ELF-1 (cell line): ENCODE measurements at places on chromosomes 1 and 21.

GRCh38 chr1:9238550-9238949 lies 4.0 kb downstream of the H6PD start:
- DNase-seq, result no peak

- no peak for DNase-seq
Observed at GRCh38 chr1:212624976-212625501, 16.5 kb downstream of the ATF3 start.

DNA sequence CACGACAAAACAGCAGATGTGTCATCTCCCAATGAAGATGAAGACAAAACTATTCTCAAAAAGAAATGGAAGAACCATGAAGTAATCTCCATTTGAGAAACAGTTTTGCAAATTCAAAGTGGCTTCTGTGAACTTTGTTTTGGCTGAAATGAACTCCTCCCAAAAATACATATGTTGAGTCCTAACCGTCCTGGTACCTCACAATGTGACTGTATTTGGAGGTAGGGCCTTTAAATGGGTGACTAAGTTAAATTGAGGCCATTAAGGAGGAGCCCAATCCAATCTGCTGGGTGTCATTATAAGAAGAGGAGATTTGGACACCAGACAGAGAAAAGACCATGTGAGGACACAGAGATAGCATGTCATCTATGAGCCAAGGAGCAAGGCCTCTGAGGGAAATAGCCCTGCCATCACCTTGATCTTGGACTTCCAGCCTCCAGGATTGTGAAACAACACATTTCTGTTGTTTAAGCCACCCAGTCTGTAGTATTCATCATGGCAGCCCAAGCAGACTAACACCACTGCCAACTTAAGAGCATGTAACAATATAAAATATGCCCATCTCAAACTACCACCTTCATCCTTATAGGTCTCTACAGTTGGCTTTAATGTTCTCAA lies 38.3 kb upstream of the KCNE1 start:
- DNase-seq, result no peak

- peak; percentile 14 for DNase-seq
Observed at GRCh38 chr1:105793536-105794146, 1262.8 kb upstream of the PRMT6 start.

DNA sequence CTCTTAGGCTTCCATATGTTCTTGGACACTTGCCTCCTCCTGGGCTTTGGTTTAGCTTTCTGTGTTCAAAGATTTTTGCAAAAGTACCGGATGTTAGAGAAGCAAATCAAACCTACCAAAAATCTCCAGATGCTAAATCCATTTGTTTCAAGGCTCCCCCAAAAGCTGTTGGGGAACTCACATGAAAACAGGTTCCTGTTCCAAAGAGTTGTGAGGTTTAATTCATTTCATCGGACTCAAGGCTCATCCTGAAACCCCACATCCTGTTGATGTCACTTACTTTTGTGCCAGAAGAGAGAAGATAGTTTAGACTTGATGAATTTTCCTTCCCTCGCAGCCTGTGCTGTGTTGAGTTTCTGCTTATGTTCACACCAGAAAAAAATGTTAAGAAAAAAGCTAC lies 41.7 kb upstream of the RXRG start:
- no peak for DNase-seq

GRCh38 chr1:174963529-174964125 lies 36.1 kb upstream of the CACYBP start:
- DNase-seq, result no peak

- no peak for DNase-seq
Observed at GRCh38 chr1:67536957-67537666, 106.9 kb upstream of the SERBP1 start.

GRCh38 chr1:88472714-88473113 lies 211.4 kb upstream of the PKN2 start:
- no peak for DNase-seq
